ELR (cell line): ENCODE measurements at places on chromosomes 16 and 17.

- DNase-seq: no peak
Measured at GRCh38 chr16:82665025-82665424, 38.3 kb downstream of the CDH13 start.

GRCh38 chr16:76197900-76198299 is 79.3 kb upstream of the CNTNAP4 start:
- no peak for DNase-seq

- DNase-seq: peak; percentile 89
Measured at GRCh38 chr16:4500272-4500671, 24.1 kb downstream of the HMOX2 start.

GRCh38 chr17:58538811-58539409 is 24.5 kb upstream of the MTMR4 start:
- no peak for DNase-seq

DNA sequence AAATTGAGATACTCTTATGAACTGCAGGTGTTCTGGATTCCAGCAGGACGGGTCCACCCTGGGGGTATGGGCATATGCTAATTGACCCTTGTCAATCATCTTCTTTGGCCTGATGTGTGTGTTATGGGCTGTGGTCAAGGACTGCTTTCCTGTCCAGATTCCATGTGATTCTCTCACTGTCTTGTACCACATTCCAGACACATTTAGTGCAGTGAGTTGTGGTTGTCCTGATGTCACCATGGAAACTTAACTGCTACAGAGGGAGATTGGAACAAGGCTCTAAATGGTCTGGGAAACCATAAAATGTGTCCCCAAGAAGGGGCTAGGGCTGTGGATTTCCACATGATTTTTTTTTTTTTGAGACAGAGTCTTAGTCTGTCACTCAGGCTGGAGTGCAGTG is 367.4 kb downstream of the UTP18 start:
- DNase-seq: no peak

- DNase-seq: no peak
Measured at GRCh38 chr16:22971346-22971924, 157.5 kb downstream of the HS3ST2 start.

DNA sequence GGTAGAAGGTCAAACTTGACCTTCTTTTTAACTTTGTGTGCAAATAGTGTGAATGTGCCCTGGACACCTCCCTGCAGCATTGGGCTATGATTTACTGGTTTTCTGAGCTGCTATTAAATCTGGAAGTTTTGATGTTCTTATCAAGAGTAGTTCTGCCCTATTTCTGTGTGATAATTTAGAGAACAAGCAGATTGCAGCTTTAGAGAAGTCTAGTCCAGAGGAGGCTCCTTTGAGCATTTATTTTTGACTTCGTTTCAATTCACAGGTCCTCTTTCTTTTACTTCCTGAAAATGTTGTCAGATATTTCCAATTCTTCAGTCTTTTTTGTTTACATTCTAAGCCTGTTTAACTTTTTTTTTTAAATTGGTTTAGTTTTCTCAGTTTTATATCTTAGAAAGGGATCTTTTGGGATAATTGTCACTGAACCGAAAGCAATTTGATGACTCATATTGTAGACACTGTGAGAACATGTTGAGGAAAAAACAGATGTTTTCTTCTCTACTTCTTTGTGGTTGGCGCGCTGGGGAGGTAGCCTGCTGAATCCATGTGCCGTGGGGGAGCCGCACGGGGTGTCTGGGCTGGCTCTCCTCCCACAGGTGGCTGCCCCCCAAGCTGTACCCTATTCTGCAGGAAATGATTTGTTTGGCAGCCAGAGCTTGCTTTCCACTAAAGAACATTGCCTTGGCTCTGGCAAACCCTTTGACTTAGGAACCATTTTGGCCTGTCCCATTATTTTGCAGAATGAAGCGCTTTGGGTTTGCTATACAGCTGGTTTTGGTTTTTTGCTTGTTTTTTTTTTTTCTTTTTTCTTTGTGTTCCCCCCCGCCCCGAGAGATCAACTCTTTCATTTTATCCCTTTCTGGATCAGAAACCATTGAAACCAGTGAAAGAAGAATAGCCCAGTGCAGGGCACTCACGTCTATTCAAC is 53.4 kb downstream of the MFSD11 start:
- peak; percentile 87 for DNase-seq

DNA sequence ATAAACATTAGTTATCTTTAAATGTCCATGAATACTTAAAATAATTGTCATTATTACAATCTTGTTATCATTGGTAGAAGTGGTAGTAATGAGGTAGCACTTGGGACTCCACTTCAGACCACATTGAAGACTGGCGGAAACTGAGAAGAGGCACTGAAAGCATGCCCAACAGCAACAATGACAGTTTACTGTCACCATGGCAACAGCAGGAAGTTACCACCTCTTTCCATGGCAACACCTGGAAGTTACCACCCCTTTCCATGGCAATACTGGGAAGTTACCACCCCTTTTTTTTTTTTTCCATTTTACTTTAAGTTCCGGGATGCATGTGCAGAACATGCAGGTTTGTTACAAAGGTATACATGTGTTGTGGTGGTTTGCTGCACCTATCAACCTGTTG is 494.9 kb upstream of the RBFOX1 start:
- DNase-seq: no peak

DNA sequence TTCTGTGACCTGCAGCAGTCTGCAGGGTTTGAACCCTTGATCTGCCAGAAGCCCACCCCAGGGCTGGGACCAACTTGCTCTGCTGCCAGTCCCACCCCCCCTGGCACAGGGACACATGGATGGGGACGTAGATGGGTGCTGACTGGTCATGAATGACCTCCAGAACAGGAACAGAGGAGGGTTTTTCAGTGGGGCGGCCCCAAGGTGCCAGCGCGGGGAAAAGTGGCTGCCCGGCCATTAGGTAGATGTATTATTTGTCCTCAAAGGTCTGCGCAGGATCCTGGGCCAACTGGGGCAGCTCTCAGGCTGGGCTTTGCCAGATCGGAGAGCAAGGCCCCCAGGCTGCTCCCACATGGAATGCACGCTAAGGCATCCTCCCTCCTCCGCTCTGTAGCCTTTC is 265.2 kb upstream of the TNRC6C start:
- no peak for DNase-seq

GRCh38 chr17:63405741-63406261 is 40.3 kb downstream of the CYB561 start:
- DNase-seq: peak; percentile 93

GRCh38 chr17:65092262-65092661 is 35.7 kb upstream of the GNA13 start:
- peak; percentile 41 for DNase-seq

GRCh38 chr16:3022208-3022683 is 1.5 kb downstream of the HCFC1R1 start:
- peak; percentile 96 for DNase-seq

DNA sequence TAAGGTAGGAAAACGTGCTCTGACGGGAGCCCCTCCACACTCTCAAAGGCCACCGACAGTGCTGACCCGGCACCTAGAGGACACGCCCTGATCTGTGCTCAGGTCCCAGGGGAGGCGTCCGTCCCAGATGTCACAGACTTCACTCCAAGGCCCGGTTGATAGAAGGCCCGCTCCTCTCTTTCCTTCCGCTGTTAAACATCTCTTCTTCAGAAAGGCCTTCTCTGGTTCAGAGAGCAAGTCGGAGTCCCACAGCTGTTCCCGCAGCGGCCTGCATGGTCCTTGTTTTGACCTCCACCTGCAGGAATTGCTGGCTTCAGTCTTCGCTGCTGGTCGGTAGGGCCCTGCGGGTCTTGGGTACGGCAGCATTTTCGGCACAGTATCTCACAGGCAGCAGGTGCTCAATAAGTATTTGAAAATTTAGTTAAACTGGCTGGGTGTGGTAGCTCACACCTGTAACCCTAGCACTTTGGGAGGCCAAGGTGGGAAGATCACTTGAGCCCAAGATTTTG is 88.5 kb downstream of the MRC2 start:
- no peak for DNase-seq

- no peak for DNase-seq
Measured at GRCh38 chr17:83074486-83075223, 4.8 kb upstream of the METRNL start.

GRCh38 chr16:84391151-84392030 is 23.1 kb downstream of the ATP2C2 start:
- DNase-seq: no peak

GRCh38 chr16:89696670-89697128 is 4.8 kb downstream of the SPATA2L start:
- no peak for DNase-seq

- no peak for DNase-seq
Measured at GRCh38 chr16:83723244-83723643, 84.5 kb upstream of the HSBP1 start.

DNA sequence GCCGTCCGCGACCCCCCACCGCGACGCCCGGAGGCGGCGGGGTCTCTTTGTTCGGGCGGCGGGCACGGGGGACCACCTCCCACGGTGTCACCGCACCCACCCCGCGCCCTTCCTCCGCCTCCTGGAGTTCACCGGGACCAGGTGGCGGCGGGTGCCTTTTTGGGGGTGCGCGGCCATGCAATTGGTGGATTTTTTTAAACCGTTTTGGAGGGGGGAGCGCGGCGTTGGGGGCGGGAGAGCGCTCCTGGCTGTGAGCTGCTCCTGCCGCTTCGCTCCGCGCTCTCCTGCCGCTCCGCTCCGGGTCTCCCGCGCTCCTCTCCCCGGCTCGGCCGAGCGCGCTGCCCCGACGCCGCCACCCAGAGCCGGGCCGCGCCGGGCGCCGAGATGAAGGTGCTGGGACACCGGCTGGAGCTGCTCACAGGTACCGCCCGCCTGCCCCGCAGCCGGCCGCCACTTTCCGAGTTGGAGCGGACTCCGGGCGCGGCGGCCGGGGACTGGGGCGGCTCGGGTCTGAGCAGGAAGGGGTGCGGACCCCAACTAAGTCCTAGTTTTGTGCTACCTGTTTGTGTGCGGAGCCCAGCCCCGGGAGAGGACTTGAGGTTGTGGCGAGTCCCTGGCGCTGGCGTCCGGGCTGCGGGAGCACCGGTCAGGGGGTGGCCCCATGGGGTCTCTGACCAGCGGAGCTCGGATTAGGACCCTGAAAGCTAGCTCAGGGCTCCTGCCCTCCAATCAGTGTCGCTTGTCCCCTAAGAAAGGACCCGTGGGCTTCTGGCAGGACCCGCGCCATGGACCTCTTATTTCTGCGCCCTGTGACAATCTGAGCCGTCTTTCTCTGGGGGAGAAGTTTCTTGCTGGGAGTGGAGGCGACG is 35.7 kb upstream of the NDRG4 start:
- DNase-seq: no peak

DNA sequence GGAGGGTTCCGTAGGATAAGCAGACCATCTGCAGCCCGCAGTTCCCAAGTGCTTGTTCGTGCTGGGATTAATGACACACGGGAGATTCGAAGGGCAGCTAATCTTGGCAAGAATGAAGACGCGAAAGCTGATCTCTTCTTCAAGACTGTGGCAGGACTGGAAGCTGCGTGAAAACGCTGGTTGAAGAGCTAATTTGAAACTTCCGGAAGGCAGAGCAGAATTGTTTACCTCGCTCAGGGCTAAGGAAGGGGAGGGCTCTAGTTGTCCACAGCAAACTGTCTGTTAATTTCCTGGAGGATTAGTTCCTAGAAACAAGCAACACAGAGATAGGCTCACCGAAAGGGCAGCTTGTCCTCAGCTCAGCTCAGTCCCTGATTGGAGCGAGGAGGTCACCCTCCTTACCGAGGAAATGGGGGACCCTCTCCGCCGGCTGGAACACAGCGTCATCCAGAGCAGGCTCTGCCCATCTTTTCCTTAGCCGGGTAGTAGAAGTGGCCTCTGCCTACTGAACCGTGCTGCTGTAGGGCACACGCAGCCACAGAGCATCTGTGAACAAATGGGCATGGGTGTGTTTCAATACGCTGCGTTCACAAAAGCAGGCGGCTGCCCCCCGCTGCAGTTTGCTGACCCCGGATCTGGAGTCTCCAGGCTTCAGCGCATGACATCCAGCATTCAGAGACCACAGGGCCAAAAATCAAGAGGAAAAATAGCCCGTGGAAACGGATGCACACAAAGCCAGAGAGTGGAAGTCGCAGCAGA is 16.7 kb upstream of the BAIAP2 start:
- peak; percentile 56 for DNase-seq

DNA sequence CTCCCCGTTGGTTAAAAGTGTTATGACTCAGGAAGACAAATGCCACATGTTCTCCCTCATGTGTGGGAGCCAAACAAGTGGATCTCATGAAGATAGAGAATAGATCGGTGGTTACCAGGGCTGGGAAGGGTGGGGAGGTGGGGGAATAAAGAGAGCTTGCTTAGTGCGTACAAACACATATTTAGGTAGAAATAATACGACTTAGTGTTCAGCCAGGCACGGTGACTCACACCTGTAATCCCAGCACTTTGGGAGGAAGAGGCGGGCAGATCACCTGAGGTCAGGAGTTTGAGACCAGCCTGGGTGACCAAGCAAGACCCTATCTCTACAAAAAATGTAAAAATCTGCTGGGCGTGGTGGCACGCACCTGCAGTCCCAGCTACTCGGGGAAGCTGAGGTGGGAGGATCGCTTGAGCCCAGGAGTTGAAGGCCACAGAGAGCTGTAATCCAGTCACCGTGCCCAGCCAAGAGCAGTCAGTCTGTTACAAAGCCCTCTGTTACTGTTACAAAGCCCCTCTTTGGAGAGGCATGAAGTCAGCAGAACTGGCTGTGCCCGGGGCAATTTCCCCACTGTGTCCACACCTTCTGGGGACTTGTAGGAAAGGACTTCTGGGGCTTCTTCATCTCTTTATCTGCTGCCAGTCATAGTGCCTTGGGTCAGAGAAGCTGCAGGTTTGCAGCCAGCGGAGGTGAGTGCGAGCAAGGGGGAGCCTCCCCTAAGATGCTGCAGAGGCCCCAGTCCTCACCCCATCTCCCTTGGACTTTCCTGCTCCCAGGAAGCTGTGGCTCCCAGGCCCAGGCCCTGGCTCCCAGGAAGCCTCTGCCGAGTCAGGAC is 4.3 kb upstream of the ALDH3A1 start:
- DNase-seq: peak; percentile 13

GRCh38 chr17:18230288-18231141 is 5.1 kb downstream of the LLGL1 start:
- no peak for DNase-seq

- DNase-seq: peak; percentile 32
Measured at GRCh38 chr16:77191259-77191969, 424 bp downstream of the MON1B start.

GRCh38 chr17:48012151-48012520 is 25.5 kb downstream of the COPZ2 start:
- peak; percentile 66 for DNase-seq

DNA sequence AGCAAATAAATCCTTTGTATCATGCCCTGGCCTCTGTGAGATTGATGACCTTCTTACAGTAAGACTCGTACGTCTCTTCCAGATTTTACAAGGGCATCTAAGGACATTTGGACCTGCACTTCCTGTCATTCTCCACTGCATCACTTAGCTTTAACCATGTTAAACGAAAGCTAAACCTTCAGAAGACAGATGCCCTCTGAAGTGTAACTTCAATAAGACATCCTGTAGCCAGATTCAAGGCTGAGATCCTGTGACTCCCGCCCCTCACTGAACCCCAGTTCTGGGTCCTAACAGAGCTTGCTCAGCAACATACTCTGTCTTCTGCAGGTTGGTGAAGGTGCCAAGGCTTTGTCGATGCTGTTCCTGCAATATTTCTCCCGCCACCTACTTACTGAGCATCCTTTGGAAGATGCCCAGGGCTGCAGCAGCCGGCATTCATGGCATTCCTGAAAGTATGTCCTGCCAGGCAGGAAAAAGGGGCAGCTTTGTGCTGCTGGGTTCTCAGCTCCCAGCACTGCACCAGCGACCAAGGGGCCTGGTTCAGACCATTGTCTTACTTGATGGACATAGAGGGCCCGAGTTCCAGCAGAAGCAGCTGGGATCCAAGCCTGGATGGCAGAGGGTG is 131.1 kb downstream of the AXIN2 start:
- no peak for DNase-seq

- DNase-seq: peak; percentile 53
Measured at GRCh38 chr16:83781-84615, 6.0 kb downstream of the MPG start.
